ENCODE measurements at places on chromosomes 11 and 22.

DNA sequence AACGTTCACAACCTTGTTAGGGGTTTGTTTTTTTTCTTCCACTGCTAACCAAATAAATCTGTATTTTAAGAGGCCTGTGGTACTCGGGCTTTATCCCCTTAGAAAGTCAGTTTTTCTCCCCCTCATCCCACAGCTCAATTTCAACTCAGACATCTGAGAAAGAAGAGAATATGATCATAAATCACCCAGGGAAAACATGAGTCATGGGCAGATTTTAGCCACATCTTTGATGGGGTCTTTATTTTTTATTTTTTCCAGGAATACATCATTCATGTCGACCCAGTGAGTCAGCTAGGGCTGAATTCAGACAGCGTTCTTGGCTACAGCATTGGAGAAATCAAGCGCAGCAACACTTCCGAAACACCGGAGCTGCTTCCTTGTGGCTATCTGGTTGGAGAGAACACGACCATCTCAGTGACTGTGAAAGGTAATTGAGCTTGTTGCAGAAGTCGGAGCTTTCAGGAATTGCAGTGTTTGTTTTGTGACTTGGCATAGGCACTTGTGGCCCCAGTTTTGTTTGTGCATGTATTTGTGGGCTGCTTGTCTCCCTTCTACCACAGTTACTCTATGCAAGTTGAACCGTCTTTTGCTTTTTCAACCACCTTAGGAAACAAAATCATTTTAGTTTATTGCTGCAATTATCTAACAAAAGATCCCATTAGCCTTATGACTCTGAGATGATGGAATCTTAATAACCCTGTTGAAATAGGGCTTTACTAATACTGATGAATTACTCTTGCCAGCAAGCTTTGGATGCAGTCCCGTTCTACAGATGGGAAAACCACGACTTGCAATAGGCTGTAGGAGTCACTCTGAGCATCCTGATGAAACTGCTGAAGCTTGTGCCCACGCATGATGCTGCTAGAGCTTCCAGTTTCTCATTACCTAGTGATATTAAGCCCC is 62.7 kb downstream of the DBX1 start:
- DNase-seq: no peak

DNA sequence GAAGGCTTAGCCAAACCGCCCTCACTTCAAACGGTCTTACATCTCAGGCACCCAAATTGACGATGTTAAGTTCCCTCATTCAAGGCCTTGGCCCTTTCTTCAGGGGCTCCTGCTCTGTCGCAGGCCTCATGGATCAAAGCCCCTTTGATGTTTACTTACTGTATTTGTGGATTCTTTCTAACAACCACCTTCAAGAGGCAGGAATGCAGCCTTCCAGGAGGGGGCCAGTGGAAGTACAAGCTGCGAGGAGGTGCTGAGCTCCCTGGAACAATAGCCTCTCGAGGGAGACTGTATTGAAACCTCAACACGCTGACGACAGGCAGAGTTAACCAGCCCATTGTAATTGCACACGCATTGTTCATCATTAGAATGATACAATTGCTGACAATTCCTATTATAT is 209.1 kb downstream of the ST3GAL4 start:
- no peak for DNase-seq

DNA sequence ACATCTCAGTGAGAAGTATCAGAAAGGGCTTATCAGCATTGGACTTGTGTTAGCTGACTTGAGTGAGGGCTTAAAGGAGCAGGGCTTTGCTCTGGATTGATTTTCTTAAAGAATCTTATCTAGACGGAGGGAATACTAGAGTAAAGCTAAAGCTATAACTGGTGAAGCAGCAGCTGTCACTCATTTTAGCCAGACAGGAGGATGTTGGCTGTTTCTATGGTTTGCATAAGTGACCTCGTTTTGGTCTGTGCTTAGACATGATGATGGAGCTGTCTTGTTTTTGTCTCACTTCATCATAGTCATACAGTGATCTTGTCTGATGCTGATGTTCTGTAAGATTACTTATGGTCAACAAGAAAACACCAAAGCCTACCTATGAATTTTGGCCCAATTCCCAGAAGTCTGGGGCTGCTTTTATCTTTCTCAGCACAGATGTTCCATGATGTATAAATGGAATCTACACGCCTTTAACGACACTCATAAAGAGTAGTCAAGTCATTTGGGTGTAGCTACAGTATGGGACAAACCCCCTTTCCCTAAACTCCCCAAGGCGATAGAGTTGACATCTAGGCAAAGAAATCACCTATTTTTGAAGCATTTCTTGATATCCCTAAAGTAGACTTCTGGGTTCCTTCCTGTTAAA is 77.5 kb upstream of the UCP3 start:
- DNase-seq: no peak

DNA sequence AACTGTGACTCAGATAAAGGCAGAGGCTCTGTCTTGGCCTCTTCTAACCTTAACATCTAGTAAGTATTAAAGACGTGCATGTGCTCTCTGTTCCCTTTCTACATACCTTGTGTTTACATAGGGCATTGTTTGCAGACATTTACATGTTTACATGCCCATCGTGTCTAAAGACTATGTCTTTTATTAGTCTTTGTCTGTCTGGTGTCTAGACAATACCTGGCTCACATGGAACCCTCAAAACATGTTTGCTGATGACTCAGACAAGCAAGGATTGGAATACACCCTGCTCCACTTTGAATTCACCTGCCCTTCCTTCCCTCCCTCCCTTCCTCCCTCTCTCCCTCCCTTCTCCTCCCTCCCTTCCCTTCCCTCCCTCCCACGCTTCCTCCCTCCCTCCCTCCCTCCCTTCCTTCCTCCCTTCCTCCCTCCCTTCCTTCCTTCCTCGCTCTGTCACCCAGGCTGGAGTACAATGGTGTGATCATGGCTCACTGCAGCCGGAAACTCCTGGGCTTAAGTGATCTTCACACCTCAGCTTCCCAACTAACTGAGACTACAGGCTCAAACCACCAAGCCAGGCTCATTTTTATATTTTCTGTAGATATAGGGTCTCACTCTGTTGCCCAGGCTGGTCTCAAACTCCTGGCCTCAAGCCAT is 23.7 kb upstream of the SORL1-AS1 start:
- no peak for DNase-seq

GRCh38 chr22:41762980-41763779 is 37.3 kb upstream of the CCDC134 start:
- no peak for DNase-seq

GRCh38 chr22:44403602-44404329 is 91.0 kb upstream of the SHISAL1 start:
- DNase-seq: peak; percentile 56

DNA sequence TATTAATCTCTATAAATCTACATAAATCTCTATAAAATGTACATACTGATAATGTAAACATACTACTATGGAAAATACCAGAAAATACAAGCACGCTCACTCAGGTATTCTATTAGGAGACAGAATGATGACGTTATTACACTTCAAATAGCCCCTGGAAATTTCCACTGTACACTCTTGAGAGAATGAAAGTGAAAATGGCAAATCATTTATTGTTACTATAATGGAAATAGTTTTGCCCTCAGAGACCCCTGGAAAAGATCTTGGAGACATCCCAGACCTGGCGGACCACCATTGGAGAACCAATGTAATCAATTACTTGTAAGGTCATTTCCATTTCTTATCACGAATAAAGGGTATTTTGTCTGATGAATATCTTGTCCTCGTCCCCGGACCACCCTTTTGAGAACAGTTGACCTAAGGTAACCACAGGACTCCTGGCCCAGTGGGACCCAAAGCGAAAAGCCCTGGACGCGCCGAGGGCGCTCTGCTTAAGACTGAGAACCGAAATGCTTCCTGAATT is 509 bp upstream of the PRRG4 start:
- DNase-seq: no peak

GRCh38 chr22:49592780-49593501 is 234.7 kb downstream of the BRD1 start:
- peak; percentile 40 for DNase-seq

DNA sequence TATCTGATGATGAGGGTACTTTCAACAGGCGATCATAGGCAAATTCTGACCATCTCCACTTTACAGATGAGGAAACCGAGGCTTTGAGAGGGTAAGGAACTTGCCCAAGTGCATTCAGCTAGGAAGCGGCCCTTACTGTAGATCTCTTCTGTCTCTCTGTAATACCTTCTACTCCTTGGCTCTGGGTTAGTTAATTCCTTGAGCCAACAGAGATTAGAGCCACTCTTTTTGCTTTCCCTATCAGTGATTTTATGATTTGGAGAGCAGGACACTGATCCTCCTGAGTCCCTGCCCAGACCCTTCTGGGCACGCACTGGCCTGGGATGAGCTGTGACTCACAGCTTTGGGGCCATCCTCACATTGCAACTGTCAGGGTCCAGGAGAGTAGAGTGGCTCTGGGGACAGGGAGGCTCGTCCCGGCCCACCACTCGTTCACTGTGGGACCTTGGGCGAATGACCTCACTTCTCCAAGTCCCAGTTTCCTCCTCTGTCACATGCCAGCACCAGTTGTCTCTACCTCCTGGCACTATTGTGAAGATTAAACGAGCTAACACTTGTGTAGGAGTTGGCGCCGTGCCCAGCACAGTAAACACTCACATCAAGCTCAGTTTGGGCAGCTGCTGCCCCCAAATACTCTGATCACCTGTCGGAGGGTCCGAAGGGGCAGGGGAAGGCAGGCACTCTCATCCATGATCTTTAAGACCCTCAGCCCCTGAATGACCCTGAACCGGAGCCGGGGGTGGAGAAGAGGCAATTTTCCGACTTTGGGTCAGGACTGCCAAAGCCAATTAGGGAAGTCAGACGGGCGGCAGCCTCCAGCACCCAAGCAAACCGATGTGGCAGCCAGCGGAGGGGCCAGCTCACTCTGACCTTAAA is 235.0 kb downstream of the MIAT start:
- peak; percentile 72 for DNase-seq

GRCh38 chr11:60887556-60887955 is 18.8 kb downstream of the PRPF19 start:
- no peak for DNase-seq

DNA sequence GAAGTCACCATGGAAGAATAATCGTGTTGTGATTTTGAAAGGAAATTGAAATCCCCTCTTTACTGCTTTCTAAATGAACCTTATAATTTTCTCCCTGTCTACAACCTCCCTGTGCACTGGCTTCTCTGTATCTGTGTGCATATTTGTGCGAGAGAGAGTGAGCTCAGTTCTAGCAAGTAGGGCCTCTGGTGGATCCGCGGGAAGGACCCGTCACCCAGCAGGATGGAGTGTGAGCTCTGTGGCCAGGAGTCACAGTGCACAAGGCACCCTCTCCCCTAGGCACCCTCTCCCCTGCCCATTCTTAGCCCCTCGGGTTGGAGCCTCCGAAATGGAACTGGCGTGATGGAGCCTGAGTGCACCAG is 109.0 kb downstream of the TRIM29 start:
- no peak for DNase-seq

All from sigmoid colon (tissue), 7 donors.